Activated T-helper 1 cell treated with Interleukin-2 at 50 U/mL for 16 hours (primary cell): ENCODE measurements at places on chromosomes 4 and X.

GRCh38 chr4:139988863-139989765 lies 164.9 kb downstream of the MAML3 start:
- DNase-seq = no peak

DNA sequence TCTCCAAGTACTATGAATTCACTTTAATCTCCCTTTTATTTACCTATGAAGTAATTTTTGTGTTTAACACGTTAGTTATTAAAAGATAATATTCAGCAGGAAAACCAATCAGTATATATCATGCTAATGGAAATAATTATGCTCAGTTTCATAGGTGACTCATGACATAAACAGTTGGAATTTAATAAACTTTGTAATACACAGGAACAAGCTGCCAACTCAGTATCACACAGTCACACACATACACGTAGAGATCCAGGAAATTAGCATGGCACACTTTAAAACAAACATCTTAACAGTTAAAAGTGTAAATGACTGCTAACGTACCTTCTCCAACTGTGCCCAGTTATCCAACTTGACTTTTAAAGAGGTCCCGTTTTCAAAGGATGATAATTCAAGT lies 2.3 kb downstream of the SPATA4 start:
- no peak for DNase-seq

- no peak for DNase-seq
These were observed 33.5 kb downstream of the HTRA3 start for GRCh38 chr4:8303081-8303480.

- DNase-seq = no peak
These were observed 49.4 kb upstream of the RASSF6 start for GRCh38 chr4:73669410-73670183.

- DNase-seq = no peak
These were observed 803.0 kb downstream of the DMD start for GRCh38 chrX:32408389-32408788.

GRCh38 chrX:127726227-127726626 lies 326.0 kb downstream of the ACTRT1 start:
- no peak for DNase-seq

DNA sequence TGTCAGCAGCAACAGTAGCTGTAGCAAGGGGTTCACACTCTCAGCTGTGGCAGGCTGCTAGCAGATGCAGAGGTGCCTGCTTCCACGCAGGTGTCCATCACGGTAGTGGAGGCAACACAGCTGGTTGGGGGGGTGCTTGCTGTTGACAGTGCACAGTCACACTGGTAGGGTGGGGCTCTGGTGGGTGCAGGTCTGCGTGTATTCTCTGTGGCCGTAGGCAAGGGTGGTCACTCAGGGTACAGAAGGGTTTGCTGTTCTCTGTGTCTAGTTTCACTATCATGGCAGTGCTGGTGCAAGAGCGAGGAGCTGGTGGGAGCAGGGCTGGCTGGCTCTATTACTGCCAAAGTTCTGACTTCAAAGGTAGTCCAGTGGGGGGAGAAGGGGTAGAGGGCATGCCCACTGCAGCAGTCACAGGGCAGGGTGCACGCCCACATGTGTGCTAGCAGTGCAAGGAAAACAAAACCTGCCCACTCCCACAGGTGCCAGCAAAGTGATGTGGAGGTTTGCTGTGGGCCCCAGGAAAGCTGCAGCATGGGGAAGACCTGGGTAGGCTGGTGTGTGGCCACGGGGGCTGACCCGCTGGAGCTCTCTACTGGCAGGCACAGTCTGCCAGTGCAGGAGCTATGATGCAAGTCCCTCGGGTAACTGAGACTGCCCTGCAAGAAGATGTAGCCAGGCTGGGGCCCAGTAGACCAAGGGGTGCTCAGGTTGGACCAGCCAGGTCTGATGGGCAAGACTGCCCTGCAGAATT lies 21.6 kb upstream of the WDR17 start:
- DNase-seq = no peak

- no peak for DNase-seq
These were observed 22.9 kb upstream of the CPE start for GRCh38 chr4:165355900-165356300.

DNA sequence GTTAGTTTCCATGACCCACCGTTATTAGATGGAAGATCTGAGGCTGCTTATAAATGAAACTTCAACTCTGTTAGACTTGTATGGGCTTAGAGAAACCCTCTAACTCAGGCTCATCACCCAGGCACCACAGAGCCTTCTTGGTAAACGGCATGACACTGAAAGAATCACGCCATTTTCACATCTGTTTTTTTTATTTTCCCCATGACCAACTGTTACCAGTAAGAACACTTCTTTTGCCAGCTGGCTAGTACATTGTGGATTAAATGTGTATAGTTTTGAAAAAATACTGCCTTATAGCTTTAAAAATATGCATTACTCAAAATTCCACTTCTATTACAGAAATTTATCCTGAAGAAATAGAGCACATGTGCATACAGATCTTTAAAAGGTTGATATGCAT lies 48.0 kb upstream of the APELA start:
- DNase-seq = no peak

DNA sequence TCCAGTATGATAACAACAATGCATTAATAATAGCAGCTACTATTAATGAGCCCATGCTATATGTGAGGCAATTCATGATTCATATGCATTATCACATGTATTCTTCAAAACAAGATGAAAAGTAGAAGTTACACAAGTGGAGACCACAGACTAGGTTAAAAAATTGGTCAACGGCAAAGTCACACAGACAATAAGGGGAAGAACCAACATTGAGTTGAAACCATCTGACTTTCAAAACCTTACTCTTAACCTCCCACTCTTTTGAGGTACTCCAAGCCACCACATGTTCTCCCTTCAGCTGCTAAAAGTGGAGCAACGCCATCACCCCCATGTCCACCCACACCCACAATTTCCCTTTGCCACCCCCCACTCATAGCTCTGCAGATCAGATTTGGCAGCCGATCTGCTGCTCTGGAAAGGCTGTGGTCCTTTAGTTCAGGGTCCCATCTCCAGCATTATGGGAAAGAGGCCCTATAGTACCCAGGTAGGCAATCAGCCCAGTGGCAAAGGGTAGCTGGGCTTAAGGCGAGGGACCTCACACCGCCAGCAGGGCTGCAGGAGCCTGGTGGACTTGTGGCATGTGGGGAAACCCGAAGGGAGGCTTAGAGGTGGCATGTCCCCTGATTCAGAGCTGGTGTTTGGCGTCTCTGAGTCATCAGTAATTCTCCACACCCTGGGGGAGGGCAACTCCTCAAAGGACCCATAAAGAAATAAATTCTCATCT lies 33.5 kb upstream of the CYBB start:
- DNase-seq = no peak

GRCh38 chr4:178081176-178081575 lies 638.9 kb upstream of the AGA start:
- no peak for DNase-seq

- DNase-seq = no peak
These were observed 281.4 kb downstream of the ZIC3 start for GRCh38 chrX:137847376-137847775.

DNA sequence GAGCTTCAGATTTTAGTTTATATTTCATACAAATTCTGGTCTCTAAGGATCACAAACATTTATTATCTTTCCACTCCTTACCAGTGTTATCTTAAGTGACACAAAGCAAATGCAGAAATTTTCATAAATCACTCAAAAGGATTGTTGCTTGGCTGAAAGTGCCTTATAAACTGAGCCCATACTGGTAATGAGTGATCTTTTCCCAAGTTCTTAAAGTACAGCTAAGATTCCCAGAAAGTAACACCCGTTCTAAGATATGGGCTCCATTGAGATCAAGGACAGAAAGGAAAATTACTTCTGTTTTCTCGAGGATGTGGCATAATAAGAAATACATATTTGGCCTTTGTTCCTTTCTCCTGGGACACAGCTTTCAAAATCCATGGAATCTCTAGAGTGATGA lies 313.7 kb downstream of the ARHGAP24 start:
- no peak for DNase-seq

GRCh38 chrX:110430293-110431076 lies 71.8 kb downstream of the RTL9 start:
- no peak for DNase-seq

DNA sequence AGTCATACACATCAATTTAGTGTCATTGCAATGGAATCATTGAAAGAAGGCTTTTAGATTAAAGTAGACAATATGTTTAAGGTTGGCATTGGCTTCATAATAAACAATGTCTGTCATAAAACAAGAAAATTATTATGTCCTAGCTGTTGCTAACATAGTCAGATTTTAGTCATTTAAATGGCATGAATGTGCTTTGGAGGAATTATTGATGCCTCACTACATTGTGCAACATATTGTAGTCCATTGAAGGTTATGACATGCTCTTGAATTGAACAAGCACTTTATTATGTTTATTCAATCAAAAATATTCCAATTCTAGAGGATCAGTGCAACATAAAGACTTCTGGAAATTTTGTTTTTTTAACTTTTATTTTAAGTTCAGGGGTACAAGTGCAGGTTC lies 489.8 kb upstream of the AMOT start:
- no peak for DNase-seq

GRCh38 chr4:8694651-8695151 lies 102.1 kb downstream of the CPZ start:
- no peak for DNase-seq

DNA sequence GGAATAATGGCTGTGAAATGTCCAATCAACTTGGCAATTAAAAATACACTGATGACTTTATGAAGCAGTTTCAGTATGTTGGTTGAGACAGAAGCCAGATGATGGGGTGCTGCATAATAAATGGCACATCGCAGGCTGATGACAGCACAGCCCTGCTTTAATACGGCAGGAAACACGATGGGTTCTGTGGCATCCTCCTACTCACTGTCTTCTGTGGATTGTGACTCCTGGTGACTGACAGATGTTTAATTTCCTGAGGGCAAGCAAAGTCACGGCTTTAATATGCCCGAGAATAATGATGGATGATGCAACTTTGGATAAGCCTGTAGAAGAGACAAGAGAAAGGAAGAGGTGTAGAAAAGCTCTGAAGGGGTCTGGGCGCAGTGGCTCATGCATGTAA lies 295.4 kb downstream of the TRIML1 start:
- no peak for DNase-seq

DNA sequence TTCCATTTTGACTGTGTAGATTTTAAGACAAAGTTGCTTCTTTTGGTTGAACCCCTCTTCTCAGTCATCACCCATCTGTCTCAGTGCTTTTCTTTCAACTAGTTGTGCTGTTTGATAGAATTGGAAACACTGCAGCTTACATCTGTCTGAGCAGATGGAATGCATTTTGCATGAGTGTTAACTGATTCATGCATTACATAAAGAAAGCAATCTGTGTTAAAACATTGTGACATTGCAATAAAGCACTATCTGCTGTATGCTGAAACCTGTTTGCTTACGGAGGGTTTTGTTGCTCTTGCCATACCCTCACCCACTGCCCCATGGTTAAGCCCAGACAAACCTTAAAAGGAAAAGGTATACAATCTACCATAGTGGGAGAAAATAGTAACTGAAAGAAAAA lies 47.4 kb downstream of the NRK start:
- DNase-seq = no peak

DNA sequence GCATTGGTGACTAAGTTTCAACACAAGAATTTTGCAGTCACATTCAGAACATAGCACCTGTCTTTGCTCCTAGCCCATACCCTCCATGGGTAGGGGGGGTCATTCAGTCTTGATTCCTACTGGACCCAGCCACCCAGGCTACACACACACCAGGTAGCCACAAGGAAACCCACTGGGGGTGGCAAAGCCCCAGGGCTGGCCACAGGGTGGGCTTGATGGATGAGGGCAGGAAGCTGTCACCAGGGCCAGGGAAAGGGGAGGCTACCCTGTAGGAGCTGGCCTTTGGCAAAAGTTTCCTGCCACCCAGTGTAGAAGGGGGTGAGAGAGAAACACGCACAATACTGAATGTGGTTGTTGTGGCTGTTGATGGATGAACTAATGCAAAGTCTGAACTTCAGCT lies 74.5 kb upstream of the NKX1-1 start:
- DNase-seq = no peak

- no peak for DNase-seq
These were observed 152.2 kb upstream of the PPARGC1A start for GRCh38 chr4:24042094-24042493.
